ENCODE measurements at places on chromosomes 5 and 9. TPM values are rescaled to one million over a fixed set of nuclear protein-coding genes. Genes with fewer than 3 reads are reported as not detected.

- no peak for DNase-seq
Observed at GRCh38 chr9:33469891-33470290, 3.8 kb downstream of the NOL6 start.

- DNase-seq, result no peak
Observed at GRCh38 chr5:14739538-14739937, 75.0 kb downstream of the OTULIN start.

DNA sequence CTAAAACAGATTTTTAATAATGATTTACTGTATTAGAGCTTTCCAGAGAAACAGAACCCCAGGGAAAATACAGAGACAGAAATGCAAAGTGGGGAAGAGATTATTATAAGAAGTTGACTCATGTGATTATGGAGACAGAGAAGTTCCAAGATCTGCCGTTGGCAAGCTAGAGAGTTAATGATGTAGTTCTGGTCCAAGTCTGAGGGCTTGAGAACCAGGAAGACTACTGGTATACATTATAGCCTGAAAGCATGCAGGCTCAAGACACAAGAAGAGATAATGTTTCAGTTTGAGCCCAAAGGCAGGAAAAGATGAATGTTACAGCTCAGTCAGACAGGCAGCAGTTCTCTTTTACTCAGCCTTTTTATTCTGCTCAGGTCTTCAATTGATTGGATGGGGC, 98.8 kb upstream of the NFIL3 start:
- DNase-seq, result no peak

DNA sequence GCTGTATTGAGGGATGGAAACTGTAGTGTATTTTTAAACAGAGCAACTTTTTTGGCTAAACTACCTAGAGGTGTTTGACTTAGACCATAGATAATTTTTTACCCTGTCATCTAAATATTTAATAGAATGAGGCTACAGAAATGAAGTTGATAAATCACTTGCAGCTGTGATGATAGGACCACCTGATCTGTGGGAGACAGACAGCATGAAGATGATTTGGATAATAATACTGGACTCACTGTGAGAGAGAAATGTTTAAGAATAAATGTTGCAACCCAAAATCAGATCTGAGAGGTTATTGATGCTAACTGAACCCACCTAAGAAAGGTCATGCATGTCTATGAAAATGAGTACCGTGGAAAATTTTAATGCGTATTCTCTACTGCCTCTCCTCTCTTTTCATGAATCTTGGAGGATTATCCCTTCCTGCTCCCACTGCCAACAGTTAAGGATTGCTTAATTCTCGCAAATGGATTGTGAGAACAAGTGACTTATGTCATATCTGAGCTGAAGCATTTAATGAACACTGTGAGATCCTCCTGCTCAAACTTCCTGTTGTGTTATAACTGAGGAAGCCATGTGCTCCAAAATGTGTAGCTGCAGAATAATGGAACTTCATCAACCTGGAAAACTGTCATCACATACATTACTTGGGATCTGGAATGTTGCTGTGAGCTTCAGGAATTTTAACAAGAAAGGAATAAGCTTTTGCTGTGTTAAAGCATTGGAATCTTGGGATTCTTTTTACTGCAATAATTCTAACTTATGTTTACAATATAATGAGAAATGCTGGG, 617.9 kb upstream of the CDH18 start:
- DNase-seq, result no peak

GRCh38 chr5:178213003-178213461, 8.7 kb downstream of the HNRNPAB start:
- DNase-seq, result no peak

GRCh38 chr5:13975246-13975645, 30.8 kb upstream of the DNAH5 start:
- DNase-seq, result no peak

DNA sequence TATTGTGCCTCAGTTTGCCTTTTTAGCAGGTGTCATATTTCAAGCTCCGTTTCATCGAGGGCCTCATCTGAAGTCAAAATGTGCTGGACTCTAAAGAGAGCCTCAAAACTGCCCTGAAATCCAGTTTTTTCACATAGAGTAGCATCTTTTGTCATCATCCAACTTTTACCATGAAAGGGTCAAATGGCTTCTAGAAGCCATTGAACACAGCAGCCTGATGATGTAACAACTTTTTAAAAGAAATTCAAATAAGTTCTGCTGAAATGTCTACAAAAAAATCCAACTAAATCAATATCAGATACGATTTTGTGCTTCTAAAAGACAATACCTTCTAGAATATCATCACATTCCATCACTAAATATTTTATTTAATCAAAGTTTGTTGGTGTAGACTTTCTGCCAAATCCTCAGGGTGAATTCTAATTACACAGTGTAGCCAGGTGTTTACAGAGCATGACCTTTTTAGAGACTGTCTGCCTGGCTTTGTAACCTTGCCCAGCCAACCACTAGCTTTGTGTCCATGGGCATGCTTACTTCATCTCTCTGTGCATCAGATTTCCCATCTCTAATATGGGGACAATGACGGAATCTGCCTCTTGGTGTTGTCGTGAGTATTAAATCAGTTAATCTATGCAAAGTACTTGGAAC, 505.0 kb downstream of the EBF1 start:
- no peak for DNase-seq

- no peak for DNase-seq
Observed at GRCh38 chr5:139658501-139658927, 10.4 kb downstream of the CXXC5 start.

- DNase-seq, result no peak
Observed at GRCh38 chr5:114782869-114783268, 386.8 kb downstream of the TRIM36 start.

- DNase-seq, result no peak
Observed at GRCh38 chr5:5969942-5970483, 408.3 kb downstream of the MED10 start.

DNA sequence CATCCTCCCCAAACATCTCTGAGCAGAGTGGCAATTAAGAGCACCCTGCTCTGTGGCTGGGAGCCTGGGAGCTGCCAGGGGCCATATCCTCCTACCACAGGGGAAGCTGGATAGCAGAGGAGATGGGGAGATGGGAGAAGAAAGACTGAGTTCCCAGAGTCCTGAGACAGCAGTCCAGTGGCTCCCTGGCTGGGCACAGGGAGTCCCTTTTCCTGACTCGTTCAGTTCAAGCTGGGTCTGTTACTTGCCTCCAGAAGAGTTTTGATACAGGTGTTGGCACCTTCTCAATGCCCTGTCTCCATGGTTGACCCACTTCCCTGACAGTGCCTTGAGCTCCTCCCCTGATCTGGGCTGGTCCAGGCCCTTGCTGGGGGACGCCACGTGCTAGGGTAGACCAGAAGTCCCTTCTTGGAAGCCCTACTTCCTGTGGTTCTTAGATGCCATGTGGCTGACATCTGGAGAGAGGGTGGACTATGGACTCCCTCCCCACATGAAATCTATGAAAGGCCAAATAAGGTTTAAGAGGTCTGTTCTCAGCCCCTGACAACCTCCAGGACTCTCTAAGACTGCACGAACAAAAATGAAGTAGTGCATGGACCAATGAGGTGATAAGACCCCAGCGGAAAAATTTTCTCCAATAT, 166.2 kb downstream of the AUH start:
- DNase-seq, result no peak

- DNase-seq, result no peak
Observed at GRCh38 chr5:89604342-89604741, 721.4 kb upstream of the MEF2C start.

DNA sequence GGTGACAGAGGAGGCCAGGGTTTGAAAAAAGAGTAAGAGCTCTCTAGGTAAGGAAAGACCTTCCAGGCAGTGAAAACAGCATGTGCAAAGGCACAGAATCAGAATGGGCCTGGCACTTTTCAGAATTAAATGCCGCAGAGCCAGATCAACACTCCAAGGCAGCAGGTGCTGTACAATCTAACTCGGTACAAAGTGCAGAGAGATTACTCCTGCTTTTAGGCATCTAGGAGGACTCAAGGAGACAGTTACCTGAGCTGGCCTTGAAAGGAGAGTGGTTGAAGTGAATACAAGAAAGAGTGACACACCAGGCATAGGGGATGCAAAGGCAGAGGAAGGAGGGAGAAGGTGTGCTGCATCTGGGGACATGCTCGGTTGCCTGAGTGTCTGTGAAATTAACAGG, 21.5 kb downstream of the HRH2 start:
- DNase-seq, result no peak

DNA sequence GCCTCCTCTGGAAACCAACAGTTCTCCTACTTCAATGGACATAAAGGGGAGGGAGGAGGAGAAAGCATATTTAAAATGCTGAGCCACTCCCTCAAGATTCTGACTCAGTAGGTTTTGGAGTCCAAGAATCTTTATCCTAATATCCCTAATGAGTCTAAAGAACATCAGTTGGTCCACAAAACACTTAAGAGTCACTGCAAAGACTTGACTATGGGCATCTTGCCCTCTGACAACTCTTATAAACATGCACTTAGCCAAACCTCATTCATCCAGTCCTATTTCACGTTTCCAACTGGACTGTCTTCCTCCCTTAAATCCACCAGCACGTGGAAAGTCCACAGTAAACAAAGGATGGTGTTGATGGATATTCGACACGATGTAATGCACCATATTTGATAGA, 172.5 kb downstream of the FAM114A2 start:
- no peak for DNase-seq

GRCh38 chr5:177550122-177550521, 4.2 kb downstream of the FAM193B start:
- no peak for DNase-seq

DNA sequence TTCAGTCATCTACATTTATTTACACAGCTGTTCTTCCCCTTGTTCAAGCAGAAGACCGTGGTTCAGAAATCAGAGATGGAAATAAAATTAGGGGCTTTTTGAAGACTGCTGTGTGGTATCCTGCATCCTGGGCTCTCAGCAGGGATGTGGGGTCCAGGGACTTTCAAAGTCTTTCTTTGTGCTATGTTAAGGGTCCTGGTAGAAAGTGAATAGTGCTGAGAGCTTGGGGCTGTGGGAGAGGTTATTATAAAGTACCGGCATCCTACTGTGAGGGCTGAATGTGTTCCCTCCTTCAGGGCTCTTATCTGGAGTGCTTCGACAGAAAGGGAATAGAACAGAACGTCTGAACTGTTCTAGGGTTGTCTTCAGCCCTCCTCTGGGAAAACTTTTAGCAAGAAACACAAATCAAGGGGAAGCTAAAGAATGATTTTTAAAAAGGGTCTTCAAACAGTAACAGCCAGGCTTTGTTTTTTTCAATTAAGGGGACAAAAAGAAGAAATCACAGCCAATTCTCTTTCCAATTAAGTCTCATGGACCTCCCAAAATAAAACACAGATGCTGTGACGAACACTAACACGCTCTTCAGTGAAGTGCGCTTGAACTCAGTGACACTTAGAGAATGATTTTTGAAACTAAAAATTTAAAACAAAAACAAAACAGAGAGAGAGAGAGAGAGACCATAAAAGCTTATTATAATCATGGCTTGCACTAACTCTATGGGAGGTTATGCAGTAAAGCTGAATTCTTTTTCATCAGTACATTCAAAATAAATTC, 15.7 kb upstream of the SLC1A3 start:
- DNase-seq, result no peak

DNA sequence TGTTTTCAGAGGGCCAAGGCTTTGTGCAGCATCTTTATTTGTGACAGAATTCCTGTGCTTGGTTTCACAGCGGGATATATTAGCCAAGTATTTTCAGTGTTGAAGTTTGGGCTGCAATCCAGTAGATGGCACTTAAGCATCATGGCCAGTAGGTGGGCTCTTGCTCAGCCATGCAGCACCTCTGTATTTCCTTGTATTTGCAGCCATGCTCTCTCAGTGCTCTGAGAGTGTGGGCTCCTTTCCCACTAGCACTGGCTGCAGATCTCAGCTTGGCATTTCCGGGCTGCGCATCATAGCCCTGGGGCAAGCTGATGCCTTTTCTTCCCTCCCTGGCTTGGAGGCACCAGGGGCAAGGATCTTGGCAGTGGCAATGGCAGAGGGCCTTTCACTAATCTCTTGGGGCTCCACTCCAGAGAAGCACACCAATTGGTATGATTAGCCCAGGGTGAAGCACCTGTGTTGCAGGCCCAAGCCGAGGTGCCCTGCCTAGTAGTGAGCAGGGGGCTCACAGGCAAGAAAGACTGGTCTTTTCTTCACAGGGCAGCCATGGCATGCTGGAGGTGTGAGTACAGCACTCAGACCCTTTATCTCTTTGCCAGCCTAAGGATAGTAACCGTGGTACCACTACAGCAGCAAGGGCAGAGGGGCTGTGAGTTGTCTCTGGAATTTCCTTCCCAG, 48.3 kb downstream of the SLCO6A1 start:
- DNase-seq, result no peak

- no peak for DNase-seq
Observed at GRCh38 chr9:14236591-14236990, 77.3 kb downstream of the NFIB start.

DNA sequence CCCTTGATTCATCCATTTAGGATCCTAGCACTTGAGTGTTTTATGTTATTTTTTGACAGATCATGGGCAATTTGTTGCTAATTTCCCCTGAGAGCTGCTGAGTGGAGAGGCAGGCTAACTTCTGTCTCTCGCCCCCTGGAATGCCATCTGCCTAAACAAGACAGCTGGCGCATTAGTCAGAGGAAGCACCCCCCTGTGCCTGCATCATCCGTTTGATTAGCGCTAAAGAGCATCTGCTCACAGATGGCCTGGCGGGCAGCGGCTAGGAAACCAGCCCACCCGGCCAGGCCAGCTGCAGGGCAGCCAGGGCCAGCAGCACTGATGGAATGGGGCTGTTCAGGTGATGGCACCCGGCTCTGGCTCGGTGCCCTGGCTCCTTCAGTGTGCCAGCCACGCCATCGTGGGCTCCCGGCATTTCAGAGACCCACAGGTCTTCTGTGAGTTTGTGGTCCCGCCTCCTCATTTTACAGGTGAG, 22.9 kb upstream of the ASS1 start:
- no peak for DNase-seq

DNA sequence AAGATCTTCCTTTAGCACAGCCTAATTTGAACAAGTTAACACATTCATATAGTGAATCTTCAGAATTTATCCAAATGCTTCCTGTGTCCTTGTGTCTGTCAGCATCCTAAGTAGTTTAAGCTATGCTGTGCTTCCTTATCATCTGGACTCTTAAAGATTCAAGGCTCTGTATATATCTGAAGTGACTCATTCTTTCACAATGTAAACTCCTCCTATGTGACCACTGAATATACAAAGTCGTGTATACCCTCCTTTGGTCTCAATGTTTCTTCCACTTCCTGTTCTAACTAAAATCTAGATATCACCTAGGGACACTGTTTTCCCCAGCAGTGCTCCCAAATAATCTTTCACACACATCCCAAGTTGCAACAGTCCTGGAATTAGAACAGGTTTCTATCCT, 935.7 kb upstream of the NUDT12 start:
- no peak for DNase-seq

- DNase-seq, result peak; percentile 90
Observed at GRCh38 chr9:130117816-130118632, 54.2 kb upstream of the NCS1 start.

The TYRP1 gene
- total RNA-seq, result not detected

The SLC34A1 gene
- 1.5 TPM for total RNA-seq

The COL23A1 gene
- total RNA-seq, result 1.2 TPM

The DAB2IP gene
- total RNA-seq, result 1.8 TPM

The NANS gene
- total RNA-seq, result 60.8 TPM

The ERGIC1 gene
- total RNA-seq, result 76.3 TPM

The LCN1 gene
- not detected for total RNA-seq

The FOXI1 gene
- not detected for total RNA-seq
